ENCODE measurements at places on chromosomes 3 and 15.

GRCh38 chr3:46715507-46716175 is 2.0 kb downstream of the PRSS50 start:
- DNase-seq = no peak

DNA sequence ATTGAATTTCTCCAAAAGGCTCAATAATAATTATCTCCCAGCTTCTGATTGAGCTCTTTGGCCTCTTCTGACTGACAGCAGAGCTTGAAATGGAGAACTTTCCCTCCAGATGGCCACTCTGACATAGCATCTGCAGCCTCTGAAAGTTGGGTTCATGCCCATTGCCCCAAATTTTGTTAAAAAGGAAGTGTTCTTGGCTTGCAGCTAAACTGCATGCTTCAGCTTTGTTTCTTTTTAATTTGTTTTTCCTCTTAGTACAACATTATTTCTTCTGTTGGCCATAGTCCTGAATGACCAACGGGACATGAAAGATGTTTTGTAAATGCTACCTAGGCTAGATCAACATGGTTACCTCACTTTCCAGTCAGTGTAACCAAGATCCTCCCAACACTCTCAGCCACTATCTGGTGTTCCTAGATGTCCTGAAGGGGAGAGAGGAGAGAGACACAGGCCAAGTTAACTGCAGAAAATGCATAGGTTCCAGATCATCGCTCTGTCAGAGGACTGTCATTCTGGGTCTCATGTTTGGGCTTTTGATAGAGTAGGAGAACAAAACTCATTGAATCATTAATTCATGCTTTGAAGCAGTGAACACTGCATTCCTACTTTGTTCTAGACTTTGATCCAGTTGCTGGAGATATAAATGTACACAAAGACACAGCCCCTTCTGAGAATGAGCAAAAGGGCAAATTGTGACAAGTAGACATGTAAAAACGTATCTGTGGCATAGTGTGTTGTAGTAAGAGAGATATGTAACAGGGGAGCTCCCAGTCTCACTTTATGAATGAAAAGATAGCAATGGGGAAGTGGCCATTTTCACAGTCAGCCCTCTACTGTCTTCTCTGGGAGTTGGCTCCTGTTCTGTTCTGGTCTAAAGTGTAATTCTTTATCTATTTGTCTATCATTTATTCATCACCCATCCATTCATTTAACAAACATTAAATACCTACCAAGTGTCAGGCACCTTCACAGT is 156.2 kb downstream of the ZNF621 start:
- peak; percentile 47 for DNase-seq

DNA sequence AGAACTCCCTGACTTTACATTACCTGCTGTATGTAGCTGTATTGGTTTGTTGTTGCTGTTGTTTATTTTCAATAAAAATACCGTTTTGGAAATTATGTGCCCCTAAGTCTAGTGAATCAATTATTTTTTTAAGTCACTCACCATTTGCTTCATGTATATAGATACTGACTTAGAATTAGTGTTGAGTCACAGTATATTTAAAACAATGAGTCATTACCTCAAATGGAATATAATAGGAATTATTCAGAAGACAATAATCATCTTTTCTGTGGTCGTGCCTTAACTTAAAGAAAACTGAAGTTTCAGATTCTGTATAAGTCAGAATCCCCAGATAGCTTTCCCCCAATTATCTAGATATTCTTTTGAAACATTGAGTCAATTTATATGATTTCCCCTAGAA is 21.0 kb upstream of the ALDH1A2 start:
- DNase-seq = no peak

DNA sequence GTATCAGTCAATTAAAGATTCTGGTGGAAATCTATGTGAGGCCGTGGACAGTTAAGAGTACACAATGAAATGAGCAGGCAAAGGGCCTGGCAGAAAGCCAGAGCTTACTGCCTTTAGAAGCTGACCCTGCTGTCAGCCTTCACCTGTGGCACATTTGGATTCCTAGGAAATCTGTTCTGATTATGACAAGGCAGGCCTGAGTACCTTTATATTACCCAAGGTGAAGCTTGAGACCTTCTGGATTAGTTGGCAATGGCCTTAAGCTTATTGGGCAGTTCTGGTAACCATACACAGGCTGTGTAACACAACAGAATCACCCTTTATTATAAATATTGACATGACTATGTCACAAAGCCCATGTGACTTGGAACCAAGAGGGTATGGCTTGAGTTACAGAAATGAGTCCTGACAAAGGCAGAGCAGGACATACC is 43.2 kb downstream of the NBEAL2 start:
- DNase-seq = no peak

- no peak for DNase-seq
These were observed 13.0 kb upstream of the CACNA2D2 start for GRCh38 chr3:50516440-50516871.

GRCh38 chr15:66075947-66076346 is 177.6 kb downstream of the MEGF11 start:
- no peak for DNase-seq

GRCh38 chr3:50185230-50185629 is 6.2 kb upstream of the GNAT1 start:
- no peak for DNase-seq

GRCh38 chr3:13654330-13655060 is 105.6 kb downstream of the FBLN2 start:
- no peak for DNase-seq

DNA sequence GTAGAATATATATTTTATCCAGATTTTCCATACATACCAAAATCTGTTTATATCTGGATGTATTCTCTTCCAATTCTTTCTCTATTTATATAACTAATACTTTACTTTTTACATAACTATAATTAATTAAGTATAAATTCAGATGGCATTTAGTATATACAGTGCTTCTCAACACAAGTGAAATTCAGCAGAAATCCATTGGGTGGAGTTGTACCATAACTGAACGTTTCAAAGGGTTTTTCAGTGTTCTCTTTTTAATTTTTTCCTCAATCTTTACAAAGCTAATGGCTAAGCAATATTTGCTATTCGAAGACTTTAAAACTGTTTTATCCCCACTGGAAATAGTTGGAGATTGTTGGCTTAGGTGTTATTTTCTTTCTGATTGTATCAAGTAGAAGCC is 13.9 kb upstream of the ZBBX start:
- no peak for DNase-seq

DNA sequence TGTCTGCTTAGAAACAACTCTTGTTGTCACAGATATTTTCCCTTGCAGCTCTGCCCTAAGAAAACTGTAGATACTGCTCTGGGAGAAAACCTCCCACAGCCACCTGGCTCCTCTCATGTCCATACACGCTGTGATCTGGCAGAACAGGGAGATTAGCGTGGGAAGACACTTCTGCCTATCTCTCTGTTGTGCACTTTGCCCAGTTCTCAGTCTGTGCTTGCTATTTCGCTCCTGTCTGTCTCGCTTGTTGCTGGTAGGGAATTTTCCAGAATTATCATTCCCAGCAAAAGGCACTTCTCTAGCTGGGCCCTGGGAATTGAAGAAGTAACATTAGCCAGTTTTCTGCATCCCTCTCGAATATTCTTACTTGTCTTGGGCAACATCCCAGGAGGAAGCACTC is 8.1 kb upstream of the GATM start:
- no peak for DNase-seq

- no peak for DNase-seq
These were observed 491.9 kb downstream of the NTRK3 start for GRCh38 chr15:87764461-87765240.

GRCh38 chr3:168273917-168274316 is 178.2 kb upstream of the GOLIM4 start:
- DNase-seq = no peak

GRCh38 chr15:83422541-83422940 is 24.6 kb upstream of the SH3GL3 start:
- no peak for DNase-seq

- DNase-seq = no peak
These were observed 10.2 kb downstream of the SLCO3A1 start for GRCh38 chr15:91863621-91864255.

GRCh38 chr15:72189250-72189902 is 8.2 kb downstream of the GRAMD2A start:
- DNase-seq = no peak

DNA sequence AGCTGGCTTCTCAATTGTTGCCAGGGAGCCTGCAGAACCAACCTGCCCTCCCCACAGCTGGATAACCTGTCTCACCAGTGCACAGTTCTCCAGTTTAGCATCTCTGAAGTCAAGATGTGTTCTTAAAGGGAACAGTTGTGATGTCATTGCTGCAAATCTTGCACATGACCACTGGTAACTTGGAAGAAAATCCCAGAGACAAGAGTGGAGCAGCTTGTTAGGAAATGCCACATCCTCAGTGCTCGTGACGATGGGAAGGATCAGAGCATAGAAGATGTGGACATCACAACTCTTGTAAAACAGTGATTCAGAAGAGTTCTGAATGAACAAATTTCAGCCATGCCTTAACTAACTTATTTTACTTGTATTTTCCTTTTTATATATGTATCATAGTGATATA is 36.1 kb upstream of the LIMD1 start:
- no peak for DNase-seq

GRCh38 chr3:33114622-33115023 is 809 bp downstream of the CRTAP start:
- DNase-seq = no peak

Measured in erythroblast (primary cell).